ENCODE measurements at places on chromosomes 7 and 10.
A peak's percentile ranks its signal among the peaks of the same experiment; 100 is the strongest.

- DNase-seq = no peak
Measured at GRCh38 chr10:43402176-43402575, 6.8 kb downstream of the HNRNPF start.

GRCh38 chr10:62732841-62733653, 71.5 kb upstream of the ADO start:
- DNase-seq = peak; percentile 72

DNA sequence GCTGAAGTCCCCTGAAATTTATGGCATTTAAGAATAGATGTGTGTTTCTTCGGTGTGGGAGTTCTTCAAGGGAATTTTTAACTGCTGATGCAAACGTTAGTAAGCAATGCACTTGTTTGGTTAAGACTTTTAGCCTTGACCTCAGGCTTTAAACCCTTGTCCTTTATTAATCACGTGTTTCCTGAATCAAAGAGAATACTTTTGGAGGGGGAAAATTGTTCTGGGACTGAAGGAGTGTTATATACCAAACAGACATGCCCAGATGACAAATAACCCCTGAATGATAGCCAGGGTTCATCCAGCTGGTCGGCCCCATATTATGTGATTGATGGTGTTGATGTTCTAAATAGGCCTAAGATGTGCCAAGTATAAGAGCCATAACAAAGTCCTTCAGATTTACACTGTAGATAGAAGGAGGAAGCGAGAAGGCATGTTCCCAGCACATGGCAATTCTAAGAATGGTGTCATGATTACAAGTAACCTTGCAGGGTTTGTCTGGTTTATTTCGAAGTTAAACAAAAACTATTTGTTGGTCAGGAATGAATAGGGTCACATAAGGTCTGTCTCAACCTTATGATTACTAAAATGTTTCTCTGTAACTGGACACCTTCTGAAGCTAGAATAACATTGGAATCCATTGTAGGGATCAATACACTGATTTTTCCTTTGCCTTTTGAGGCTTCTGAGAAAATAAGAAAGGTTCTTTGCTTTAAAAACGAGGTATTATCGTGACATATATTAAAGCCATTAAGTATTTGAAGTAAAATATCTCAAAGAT, 124.2 kb upstream of the SEM1 start:
- DNase-seq = no peak

DNA sequence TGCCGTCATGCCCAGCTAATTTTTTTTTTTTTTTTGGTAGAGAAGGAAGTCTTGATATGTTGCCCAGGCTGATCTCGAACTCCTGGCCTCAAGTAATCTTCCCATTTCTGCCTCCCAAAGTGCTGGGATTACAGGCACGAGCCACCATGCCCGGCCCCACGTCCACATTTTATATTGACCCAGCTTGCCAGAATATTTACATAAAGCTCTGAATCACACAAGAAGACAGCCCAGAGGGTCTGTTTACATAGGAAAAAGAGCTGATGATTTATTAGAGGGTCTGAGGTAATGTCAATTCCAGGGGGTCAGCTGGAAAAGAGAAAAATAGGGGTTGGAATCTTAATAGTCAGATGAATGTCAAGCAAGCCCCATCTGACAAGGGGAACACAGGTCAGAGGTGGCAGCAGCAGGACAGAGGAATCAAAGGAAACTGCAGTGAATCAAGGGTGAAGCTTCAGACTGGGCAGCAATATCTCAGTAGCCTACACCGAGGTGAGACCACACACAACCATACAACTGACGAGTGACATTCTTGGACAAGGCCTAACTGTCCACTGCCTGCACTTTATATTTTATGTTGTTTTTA, 15.8 kb upstream of the SLF2 start:
- no peak for DNase-seq

DNA sequence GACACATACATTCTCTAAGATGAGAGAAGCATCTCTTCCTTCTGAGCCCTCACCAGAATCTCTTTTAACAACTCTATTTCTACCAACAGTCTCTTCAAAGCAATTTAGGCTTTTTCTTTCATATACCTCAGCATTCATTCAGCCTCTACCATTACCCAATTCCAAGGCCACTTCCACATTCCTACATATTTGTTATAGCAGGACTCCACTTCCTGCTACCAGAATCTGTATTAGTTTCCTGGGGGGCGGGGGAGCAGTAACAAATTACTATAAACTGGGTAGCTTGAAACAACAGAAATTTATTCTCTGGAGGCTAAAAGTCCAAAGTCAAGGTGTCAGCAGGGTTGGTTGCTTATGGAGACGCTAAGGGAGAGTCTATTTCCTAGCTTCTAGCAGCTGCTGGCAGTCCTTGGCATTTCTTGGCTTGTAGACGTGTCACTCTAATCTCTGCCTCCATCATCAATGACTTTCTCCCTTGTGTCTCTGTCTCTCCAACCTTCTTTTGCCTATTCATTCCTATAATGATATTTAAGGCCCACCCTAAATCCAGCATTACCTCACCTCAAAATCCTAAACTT, 7.4 kb downstream of the PRPS1L1 start:
- no peak for DNase-seq

DNA sequence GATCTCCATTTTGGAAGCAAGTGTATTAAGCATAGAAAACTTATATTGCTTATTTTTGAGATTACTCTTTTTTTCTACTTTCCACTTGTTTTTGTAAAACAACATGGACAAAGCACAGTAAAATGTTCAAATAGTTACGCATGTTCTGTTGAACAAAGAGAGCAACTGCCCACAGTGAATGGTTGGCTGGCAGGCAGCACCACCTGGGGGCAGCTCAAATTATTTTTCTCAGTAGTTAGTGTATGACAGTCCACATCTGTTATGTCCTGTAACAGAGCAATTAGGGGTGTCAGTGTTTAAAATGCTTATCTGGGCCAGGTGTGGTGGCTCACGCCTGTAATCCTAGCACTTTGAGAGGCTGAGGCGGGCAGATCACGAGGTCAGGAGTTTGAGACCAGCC, 46.1 kb upstream of the CACUL1 start:
- no peak for DNase-seq

DNA sequence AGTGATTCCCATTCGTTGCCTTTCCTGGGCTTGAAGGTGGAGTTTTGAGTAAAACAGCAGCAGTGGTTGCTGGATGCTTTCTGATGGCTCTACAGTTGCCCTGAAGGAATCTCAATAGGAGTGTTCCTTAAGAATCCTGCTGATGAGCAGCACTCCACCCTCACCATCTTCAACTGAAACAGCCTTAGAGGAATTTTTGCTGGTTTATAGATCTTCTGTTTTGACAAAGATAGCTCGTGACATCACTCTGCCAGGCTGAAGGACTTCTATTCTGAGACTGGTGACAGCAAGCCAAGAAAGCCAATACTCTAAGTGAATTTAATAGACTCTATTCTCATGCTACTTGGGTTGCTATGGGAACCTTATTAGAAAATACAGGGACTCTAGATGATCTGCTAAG, 1014.7 kb downstream of the NRG3 start:
- no peak for DNase-seq

DNA sequence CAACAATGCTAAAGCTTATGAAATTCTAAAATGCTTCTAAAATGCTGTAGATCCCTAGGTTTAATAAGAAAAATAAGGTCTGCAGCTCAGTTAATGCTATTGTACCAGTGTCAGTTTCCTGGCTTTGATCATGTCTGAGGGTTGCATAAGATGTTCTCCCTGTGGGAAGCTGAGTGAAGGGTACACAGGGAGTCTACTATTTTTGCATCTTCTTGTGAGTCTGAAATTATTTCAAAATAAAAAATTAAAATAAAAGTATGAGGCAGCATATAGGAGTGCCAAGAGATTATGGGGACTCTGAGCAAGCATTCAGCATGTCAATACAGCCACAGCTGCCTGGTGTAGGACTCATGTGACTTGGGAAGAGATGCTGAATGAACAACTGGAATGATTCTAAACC, 14.7 kb downstream of the CHST15 start:
- DNase-seq = no peak

- DNase-seq = no peak
Measured at GRCh38 chr7:69937097-69937496, 338.8 kb downstream of the AUTS2 start.

DNA sequence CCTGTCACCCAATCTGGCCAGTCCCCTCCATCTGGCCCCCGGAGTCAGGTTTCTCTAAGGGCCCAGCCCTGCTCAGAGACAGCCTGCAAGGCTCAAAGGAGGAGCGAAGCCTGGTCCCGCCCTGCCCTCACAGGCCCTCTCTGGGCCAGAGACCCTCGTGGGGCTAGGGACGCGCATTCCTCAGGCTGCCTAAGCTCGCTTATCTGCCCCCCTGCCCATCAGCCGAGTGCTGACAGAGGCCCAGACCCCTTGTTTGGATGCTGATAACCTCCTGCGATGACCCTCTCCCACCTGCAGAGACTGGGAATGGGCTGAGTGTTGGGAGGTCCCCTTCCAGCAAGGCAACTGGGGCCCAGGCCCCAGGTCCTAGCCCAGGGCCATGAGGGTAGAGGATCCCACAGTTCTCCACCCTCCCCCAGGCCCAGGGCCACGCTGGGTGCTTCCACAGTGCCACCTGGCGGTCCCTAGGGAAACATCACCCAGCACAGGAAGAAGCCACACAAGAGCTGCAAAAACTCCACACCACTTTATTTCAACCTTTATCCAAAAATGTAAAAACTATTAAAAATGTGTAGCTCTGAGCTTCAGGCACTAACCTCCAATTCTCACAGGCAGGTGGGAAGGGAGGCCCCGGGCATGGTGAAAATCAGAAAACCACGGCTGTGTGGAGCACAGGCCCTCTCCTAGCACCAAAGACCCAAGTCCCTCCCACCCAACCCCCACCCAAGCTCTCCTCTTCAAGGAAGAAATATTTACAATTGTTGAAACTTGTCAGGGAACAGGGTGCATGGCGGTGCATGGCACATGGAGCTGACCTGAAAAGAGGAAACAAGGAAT, 2.2 kb downstream of the NPM3 start:
- DNase-seq = peak; percentile 84

GRCh38 chr7:26166684-26167266, 14.8 kb downstream of the NFE2L3 start:
- DNase-seq = no peak

- no peak for DNase-seq
Measured at GRCh38 chr7:152176797-152177196, 151.3 kb downstream of the GALNT11 start.

DNA sequence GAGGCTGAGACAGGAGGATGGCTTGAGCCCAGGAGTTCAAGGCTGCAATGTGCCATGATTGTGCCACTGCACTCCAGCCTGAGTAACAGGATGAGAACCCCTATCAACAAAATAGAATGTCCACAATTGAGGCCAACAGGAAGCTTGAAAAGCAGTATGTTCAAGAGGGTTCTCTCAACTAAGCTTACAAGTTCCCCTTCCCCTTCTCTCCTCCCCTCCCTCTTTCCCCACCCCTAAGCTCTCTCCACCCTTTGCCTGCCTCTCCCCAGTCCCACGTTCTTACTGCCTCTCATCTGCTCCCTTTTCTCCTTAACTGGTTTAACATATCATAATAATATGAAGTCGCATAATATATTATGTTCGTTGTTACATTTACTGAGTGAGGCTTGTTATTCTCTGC, 35.4 kb downstream of the KIAA1549 start:
- DNase-seq = no peak

GRCh38 chr10:127576051-127576450, 26.9 kb downstream of the NPS start:
- DNase-seq = no peak

DNA sequence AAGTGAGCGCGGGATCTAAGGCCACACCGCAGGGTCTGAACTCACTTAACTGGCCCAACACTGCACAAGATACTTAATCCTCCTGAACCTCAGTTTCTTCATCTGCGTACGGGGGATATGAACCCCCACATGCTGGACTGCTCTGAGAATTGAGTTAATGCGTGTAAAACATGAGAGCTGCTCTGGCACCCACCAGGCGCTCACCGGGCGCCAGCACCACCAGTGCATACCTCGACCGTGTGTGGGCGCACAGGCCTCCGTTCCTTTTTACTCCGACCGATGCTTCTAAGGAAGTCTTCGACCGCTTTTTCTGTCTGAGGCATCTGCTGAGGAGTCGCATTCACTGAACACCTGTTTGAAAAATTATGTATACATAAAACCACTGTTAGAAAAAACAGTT, 27.2 kb downstream of the PITRM1 start:
- DNase-seq = no peak

- no peak for DNase-seq
Measured at GRCh38 chr7:108331971-108332370, 124.3 kb downstream of the NRCAM start.

DNA sequence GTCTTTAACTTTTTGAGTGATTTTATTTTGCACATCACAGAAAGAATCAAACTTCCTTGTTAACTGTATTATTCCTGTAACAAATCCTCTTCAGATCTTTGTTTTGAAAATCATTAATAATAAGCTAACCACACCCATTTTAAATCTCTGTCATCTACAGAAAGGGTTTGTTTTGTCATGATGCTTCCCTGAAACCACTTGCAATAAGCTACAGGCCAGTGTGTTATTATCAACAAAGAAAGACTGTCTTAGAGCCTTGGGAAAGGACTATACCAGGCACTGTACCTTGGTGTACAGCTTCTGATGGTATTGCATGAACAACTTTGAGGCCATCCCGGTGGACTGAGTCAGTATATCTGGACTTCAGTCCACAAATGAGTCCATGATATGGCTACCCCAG, 145.3 kb upstream of the FAM3C start:
- no peak for DNase-seq

DNA sequence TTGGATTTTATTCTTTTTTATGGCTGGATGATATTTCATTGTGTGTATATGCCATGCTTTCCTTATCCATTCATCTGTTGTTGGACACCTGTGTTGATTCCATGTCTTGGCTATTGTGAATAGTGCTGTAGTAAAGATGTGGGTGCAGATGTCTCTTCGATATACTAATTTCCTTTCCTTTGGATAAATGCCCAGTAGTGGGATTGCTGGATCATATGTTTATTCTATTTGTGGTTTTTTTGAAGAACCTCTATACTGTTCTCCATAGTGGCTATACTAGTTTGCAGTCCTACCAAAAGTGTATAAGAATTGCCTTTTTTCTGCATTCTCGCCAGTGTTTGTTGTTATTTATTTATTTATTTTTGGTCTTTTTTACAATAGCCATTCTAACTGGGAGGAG, 159.8 kb downstream of the WNT2 start:
- DNase-seq = no peak

DNA sequence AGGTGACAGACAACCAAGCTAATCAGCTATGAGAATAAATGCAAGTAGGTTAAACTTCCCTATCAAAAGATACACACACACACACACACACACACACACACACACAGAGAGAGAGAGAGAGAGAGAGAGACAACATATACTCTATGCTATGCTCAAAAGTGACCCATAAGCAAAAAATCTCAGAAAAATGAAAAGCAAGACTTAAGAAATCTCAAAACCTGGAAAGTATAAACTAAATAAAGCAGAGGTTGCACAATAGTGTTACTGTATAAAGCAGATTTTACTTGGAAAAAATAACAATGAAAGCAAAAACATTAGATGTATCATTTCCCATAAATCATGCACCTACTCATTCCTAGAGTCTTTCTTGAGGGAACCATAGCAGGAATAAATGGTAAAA, 221.5 kb downstream of the INHBA start:
- no peak for DNase-seq

GRCh38 chr10:128622706-128623105, 496.5 kb upstream of the MKI67 start:
- no peak for DNase-seq

- no peak for DNase-seq
Measured at GRCh38 chr7:55119571-55119970, 100.8 kb downstream of the EGFR start.
